ENCODE measurements at places on chromosomes 7 and 10. TPM values are rescaled to one million over a fixed set of nuclear protein-coding genes. Genes with fewer than 3 reads are reported as not detected.
A peak's percentile ranks its signal among the peaks of the same experiment; 100 is the strongest.

Gene FAM237B
- total RNA-seq: not detected

Gene KLHL7
- total RNA-seq: 26.8 TPM

- H3K36me3 ChIP-seq: no peaks in the 10 kb centered on the region
- no peak overlapping the region for H3K4me3 ChIP-seq
- DNase-seq: no peak
Measured at GRCh38 chr7:124074007-124074406, 41.1 kb upstream of the TMEM229A start.

- H3K27ac ChIP-seq: no peak overlapping the region
- H3K4me3 ChIP-seq: no peak overlapping the region
- peaks cover 19% of the 10 kb centered on the region for H3K36me3 ChIP-seq
- H3K4me1 ChIP-seq: no peaks in the 10 kb centered on the region
Measured at GRCh38 chr7:142867398-142868187, 12.7 kb downstream of the EPHB6 start.

DNA sequence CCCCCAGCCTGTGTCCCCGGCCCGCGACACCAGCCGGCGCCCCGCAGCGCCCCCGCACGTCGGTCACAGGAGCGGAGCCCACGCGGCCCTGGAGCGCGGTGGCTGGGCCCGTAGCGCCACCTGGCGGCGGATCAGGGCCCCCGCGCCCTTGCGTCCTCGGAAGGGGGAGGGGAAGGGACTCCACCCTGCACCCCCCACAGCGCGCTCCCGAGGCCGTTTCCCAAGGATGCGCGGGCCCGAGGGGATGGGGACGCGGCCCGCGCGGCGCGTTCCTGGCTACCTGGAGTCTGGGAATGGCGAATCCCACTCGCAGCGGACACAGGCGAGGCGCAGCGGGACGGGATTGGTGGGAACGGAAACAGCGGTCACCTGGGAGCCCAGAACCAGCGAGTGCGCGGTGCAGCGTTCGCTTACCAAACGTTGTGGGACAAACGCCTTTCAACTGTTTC, 23.8 kb upstream of the MKI67 start:
- H3K4me3 ChIP-seq: peak overlapping the region; percentile 72
- no peak overlapping the region for H3K27ac ChIP-seq
- H3K27me3 ChIP-seq: no peaks in the 10 kb centered on the region
- H3K4me1 ChIP-seq: peaks cover 13% of the 10 kb centered on the region
- peak; percentile 68 for DNase-seq

DNA sequence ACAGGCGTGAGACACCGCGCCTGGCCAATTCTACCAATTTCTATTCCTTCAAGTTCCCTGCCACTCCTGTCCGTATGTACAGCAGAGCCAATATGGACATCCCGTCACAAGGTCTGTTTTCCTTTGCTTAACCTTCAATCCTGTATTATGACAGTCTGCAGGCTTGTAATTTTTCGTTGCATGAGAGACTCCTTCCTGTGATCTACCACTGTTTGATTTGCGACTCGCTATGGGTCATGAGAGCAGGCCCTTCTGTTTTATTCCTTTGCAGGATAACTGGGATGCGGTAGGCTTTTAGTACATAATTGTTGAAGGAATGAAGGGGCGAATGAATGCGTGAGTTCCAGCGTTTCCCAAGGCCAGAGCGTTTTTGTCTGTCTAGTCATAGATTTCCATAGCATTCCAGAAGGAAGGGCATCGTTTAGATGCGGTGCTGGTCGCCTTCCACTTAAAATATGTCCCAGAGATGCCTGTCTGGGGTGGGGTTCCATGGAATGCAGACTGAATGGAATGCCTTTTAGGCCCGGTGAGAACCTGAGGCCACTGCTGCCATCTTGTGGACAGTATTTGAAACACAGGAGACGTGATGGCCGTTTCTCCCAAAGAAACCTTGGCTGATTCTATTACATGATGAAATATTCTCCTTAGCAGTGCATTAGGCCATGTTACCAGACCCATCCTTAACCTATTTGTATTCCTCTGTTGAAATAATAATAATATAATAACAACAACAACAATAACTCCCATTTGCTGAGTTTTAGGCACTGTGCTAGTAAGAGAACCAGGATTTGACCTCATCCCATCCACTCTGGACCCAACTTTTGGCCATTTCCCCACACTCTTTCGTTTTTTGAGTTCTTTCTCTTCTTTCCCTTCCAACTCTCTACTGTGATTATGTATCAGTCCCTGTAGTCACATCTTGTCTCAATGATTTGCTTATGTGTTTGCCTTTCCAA, 193.2 kb downstream of the MYOF start:
- no peaks in the 10 kb centered on the region for H3K4me1 ChIP-seq
- no peaks in the 10 kb centered on the region for H3K27me3 ChIP-seq
- no peak overlapping the region for H3K27ac ChIP-seq
- no peaks in the 10 kb centered on the region for H3K36me3 ChIP-seq
- DNase-seq: peak; percentile 31

All from T-cell (primary cell).